Caco-2 (cell line): ENCODE measurements at places on chromosomes 7 and 10. TPM values are rescaled to one million over a fixed set of nuclear protein-coding genes. Genes with fewer than 3 reads are reported as not detected.

Gene HDAC9
- 0.27 and 0.81 TPM in 2 replicates for total RNA-seq

Gene KCNMA1
- total RNA-seq: 20.7 and 23.9 TPM in 2 replicates

Gene POLD2
- 130 and 140 TPM in 2 replicates for total RNA-seq

Gene SPDYE9
- total RNA-seq: not detected in 2 replicates

Gene FAM171A1
- total RNA-seq: 26.3 and 27.9 TPM in 2 replicates

GRCh38 chr10:89553064-89553734 lies 17.8 kb upstream of the SLC16A12 start:
- DNase-seq: no peak

GRCh38 chr7:116588225-116588624 lies 63.4 kb downstream of the CAV1 start:
- DNase-seq: no peak

DNA sequence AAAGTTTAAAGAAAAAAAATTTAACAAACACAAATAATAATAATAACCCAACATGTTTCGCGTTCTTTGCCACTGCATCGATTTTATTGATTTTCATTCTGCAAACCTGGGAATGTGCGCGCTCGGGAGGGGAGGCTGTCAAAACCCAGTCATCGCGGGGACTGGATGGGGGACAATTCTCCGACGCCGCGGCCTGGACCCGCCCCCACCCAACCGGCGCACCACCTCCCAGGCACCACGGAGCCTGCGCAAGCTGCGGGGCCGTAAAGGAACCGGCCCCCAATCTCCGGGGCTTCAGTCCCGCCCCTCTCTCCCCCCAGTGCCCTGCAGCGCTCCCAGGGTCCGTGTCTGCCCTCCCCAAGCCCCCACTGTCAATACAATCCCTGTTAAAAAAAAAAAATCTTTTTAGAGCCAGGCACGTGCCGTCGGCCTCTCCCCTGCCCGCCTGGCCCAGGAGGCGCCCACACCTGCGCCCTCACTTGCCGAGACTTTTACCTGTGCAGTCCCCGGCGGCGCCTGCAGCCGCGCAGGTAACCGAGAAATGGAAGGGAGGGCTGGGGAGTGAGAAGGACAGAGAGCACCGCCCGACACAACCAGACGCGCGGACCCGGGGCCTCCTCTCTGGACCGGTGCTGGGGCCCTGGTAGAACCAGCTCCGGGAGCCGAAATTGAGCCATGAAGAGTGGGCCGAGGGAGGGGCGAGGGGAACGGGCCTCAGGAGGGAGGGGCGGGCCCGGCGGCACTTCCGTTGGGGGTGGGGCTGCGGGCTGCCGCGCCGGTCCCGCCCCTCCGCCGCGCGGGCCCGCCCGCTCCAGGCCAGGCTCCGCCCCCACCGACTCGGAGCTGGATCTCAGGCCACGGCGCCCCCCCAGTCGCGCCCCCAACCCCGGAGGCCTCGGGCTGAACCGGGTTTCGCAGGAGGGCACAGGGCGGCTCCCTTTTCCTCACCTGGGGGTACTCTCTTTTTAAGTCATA lies 7.6 kb upstream of the ZNF503 start:
- DNase-seq: peak; percentile 84

GRCh38 chr7:37225285-37225969 lies 223.2 kb downstream of the ELMO1 start:
- no peak for DNase-seq

DNA sequence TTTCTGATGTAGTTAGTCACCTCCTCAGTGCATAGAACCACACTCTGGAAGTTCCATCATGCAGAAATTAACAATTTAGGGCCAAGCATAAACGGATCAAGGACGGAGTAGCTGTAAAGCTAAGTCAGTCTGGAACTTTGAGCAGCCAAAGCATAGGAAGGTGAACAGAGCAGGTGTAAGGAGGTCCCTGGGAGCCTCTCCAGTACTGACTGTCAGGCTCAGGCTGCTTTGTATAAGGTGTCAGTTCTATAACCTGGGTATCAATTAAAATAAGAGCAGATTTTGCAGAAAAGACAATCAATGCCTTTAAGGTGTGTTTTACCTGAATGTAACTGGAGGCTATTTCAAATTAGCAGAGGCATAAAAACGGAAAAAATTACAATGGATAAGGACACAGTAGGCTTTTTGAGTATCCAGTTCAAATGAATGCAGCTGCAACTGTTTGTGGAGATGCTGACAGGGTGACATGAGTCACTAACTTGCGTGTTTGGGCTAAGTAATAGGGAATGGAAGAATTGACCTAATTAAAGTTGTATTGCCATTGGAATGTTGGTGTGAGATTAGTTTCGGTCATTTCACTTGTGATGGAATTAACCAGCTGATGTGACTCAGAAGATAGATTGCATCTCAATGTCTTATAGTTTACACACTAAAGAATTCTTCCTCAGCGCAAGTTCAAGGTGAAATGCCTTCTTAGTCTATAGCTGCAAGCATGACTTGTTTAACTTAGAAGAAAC lies 417.9 kb upstream of the CNTNAP2 start:
- no peak for DNase-seq

- DNase-seq: no peak
These were observed 167.3 kb upstream of the MYO3A start for GRCh38 chr10:25766687-25767221.
